ENCODE measurements at places on chromosomes 7 and 10.

- DNase-seq: no peak
These were observed 129.2 kb downstream of the TES start for GRCh38 chr7:116339564-116339963.

- DNase-seq: no peak
These were observed 66.8 kb downstream of the LRMDA start for GRCh38 chr10:75497997-75498883.

DNA sequence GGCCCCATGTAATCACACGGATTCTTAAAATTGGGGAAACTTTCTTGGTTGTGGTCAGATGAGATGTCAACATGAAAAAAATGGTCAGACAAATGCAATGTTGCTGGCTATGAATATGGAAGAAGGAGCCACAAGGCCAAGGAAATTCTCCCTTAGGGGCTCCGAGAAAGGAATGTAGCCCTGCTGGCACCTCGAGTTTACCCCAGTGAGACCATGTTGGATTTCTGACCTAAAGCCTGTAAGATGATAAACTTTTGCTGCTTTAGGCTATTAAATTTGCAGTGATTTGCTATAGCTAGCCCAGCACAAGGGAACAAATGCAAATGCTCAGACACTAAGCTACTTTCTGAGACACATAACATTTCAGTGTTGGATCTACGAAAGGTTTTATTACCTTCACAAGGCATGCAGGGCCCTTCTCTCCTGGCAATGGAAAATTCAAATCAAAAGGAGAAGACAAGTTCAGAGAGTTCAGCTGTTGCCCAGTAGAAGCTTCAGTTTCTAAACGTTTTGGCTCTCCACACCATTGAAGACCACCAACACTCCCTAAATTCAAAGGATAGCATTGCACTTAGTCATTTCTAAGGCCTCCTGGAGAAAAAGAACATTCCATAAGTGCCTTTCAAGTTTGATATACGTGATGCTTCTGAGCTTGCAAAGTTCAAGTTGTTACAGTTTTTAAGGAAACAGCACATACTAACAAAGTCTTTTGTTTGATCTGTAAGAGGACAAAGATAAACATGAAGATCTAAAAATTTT, 23.4 kb downstream of the MCMBP start:
- DNase-seq: no peak

DNA sequence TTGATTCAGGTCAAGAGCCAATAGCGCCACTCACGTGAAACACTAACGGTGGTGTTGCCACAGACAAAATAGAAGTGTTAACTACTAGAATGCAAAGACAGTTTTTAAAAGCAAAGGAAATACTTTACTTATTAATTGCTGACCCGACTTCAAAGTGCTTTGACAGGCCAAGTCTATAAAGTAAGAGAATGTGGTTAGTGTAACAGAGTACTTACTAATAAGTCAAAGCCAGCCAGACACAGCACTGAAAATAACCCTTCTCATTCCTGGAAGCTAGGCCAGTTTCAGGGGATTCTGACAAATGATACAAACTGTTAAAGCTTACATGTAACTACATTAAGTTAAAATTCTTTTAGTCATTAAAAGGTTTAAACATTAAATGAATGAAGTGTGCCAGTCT, 50.3 kb downstream of the ENO4 start:
- no peak for DNase-seq

DNA sequence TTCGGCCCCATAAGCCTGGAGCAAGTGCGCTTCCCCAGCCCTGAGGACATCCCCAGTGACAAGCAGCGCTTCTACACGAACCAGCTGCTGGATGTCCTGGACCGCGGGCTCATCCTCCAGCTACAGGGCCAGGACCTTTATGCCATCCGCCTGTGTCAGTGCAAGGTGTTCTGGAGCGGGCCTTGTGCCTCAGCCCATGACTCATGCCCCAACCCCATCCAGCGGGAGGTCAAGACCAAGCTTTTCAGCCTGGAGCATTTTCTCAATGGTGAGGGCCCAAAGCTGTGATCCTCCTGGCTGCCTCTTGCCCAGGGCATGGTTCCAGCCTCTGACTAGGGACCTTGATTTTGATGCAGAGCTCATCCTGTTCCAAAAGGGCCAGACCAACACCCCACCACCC, 10.1 kb downstream of the IRF5 start:
- no peak for DNase-seq

DNA sequence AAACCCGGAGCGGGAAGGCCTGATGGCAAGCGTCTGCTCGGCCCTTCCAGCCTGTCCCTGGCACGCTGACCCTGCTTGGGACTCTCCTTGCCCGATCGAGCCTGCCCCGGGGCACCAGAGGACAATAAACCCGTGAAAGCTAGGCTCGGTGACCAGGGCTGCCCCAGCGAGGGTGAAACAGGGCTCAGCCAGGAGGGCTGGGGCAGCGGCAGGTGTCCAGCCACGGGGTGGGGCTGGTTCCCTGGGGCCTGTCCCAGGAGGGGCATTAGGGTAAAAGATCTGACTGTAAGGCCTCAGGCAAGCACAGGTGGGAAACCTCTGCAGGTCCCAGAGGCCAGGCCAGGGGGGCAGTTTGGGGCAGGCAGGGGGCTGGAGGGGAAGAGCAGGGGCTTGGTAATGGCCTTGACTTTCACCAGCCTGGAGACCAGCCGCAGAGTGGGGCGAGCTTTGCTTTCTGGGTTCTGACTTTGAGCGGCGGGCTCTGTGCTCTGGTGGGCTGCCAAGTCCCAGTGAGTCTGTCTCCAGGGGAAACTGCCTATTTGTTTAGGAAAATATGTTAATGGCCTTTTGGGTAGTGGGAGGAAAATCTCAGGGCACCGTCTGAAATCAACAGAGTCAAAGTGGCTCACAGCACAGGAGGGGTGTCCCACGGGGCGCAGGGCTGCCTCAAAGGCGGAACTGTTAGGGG, 68.2 kb upstream of the INPP5A start:
- DNase-seq: peak; percentile 7

- DNase-seq: no peak
These were observed 220.5 kb downstream of the KLF6 start for GRCh38 chr10:3564346-3565002.

- no peak for DNase-seq
These were observed 13.0 kb upstream of the BAMBI start for GRCh38 chr10:28664369-28664740.

DNA sequence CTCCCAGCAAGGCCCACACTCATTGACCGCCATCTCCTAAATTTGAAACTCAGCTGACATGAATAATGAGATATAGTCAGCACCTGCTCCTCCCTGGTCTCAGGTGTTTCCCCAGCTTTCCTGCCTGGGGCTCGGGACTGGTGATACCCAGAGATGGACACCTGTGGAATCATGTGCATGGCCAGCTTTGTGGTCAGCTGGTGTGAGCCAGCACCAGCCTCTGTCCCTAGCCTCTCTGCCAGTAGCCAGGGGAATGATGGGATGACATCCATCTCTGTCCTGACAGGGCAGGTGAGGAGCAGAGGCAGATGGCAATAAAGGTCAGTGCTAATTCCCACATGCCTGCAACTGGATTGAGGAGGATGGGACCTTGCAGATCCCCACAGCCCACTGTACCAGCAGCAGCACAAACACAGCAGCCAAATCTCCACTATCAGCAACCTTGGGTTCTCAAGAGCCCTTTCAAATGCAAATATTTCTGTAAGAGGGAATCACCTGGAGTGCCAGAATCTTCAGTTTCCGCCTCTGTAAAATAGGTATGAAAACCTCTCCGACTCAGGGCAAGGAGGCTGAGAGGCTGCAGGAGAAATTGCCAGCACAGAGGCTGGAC, 329.2 kb upstream of the ZMIZ1 start:
- no peak for DNase-seq

DNA sequence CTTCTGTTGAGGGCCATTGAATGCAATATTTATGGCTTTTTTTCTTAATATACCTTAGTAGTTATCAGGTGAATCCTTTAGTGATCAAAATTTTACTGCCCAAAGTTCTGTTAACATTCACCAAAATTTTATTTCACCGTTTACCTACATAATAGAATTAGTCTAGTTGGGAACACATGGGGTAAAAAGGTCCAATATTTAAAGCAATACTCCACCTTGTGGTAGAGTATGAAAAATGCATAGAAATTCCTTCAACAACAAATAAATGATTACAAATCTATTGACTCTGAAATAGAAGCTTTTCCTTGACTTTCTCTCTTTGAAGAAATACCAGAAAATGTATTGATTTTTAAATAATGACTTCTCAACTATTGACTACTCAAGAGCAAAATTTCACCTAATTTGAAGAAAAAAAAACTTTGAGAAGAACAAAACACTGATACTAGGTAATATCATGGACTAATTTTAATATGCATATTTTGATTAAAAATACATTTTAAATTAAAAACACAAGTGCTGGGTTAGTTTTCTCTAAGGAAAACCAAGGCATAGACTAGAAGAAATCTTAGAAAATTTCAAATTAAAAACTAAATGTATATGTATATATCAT, 43.3 kb downstream of the POLR1F start:
- DNase-seq: no peak

DNA sequence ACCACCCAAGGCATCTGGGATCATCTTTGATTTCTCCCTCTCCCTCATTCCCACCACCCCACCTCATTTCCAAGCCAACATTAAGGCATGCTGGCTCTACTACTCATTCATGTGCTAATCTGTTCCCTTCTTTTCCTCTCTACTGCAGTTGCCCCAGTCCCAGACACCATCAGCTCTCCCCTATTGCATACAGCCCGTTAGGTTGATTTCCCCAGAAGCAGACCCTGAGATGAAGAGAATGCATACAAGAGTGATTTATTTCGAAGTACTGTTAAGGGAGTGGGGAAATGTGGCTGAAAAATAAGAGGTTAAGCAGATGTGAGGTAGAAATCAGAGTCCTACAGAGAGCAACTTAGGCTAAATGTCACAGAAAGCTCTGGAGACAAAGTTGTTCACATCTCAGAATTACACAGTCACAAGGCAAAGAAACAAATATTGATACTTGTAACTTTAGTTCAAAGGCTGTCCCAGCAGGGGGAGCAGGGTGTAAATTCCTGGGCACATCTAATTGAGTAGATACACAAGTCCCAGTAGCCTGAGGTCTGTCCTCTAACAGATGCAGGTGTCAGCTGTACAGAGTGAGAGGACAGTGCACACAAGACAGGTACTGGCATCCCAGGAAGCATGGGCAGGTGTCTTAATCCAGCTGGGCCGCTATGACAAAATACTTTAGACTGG, 20.9 kb downstream of the AKR1D1 start:
- DNase-seq: peak; percentile 43

DNA sequence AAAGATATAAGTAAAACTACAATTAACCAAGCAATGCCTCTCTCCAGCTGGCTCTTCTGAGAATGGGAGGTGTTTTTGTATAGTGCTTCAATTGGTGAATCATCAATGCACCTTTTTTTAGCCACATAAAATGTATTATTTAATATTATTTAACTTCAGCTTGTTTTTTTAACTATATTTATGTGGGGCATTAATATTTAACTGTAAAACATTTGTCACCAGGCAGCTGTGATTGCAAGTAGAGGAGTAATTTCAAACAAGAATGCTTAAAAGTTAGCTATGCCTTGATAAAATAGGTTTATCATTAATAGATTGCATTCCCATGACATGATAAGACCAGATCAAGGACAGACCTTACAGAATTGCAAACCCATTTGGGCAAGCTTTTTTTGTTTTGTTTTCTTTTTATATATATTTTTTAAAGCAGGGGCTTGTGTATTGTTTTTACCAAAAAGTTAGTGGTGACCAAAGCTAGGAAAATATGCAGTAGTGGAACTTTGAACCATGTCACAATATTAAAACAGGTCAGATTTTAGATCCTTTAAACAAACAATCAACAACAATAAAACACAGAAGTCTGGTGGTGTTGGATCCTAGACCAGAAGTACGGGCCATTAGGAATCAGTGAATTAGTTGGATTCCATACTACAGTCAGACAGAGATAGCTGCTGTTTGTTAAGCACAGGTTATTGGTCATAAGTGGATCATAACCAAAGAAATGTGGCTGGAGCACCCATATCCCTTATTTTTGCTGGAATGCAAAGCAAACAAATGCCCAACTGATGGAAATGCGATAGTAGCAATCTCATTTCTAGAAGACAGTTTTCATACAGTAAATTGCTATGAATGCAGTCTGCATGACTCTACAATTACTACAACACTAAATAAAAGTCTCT, 2.9 kb downstream of the CAV2 start:
- no peak for DNase-seq

DNA sequence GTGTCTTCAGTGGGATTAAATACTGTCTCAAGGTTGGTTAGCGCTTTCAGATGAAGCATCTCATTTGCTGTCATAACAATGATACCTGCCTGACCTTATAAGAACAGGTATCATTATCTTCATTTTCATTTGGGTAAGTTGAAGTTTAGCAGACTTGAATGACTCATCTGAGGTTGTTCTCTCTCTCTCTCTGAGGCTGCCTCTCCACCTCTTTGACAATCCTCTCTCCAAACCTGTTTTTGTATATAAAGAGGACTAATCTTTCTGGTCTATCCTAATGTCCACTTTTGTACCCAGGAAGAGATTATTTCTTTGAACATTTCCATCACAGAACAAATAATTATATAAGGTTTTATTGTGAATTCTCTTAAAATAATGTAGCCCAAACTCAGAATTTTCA, 291.4 kb downstream of the KLF6 start:
- DNase-seq: no peak
